Smooth muscle cell of the coronary artery (primary cell): ENCODE measurements at places on chromosomes 16 and 17. TPM values are rescaled to one million over a fixed set of nuclear protein-coding genes. Genes with fewer than 3 reads are reported as not detected.

The PRAC2 gene
- total RNA-seq = not detected in 2 replicates

The KRT33A gene
- total RNA-seq = not detected in 2 replicates

The ZCCHC14 gene
- 7.6 and 9.0 TPM in 2 replicates for total RNA-seq

The TAC4 gene
- not detected in 2 replicates for total RNA-seq

The SOX8 gene
- 0.45 TPM in 1 of 2 replicates, not detected in the other for total RNA-seq

The KIF19 gene
- 1.1 TPM in 1 of 2 replicates, not detected in the other for total RNA-seq

The CDK3 gene
- total RNA-seq = 1.2 and 1.4 TPM in 2 replicates

The ZNF263 gene
- 17.1 and 35.3 TPM in 2 replicates for total RNA-seq

The WNK4 gene
- total RNA-seq = 0.12 and 1.6 TPM in 2 replicates

The OR3A3 gene
- total RNA-seq = not detected in 2 replicates

The DLX3 gene
- not detected in 2 replicates for total RNA-seq

The SKAP1 gene
- total RNA-seq = not detected in 2 replicates
